Endothelial cell (in vitro differentiated cells): ENCODE measurements at places on chromosomes 7 and 10. TPM values are rescaled to one million over a fixed set of nuclear protein-coding genes. Genes with fewer than 3 reads are reported as not detected.

DNA sequence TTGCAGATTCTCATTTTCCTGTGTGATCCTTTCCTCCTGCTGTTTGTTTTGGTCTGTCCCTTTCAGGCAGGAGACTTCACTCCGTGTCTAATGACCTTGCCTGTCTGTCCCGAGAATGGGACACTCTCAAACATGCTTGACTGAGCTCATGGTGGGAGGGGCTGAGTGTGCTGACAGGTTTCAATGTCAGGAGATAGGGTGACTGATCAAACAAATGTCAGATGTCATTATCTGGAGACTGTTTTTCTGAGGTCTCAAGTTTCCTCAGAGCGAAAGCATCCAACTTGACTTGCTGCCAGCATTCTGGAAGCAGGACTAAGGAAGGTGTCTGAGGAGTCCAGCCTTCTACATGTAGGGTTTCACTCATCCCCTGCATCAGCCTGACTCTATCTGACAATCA is 228.8 kb upstream of the KIAA1217 start:
- no peak overlapping the region for H3K27ac ChIP-seq
- DNase-seq: no peak
- H3K4me3 ChIP-seq: no peak overlapping the region
- H3K27me3 ChIP-seq: peaks cover under 1% of the 10 kb centered on the region
- peaks cover 8% of the 10 kb centered on the region for H3K4me1 ChIP-seq
- H3K36me3 ChIP-seq: no peaks in the 10 kb centered on the region

DNA sequence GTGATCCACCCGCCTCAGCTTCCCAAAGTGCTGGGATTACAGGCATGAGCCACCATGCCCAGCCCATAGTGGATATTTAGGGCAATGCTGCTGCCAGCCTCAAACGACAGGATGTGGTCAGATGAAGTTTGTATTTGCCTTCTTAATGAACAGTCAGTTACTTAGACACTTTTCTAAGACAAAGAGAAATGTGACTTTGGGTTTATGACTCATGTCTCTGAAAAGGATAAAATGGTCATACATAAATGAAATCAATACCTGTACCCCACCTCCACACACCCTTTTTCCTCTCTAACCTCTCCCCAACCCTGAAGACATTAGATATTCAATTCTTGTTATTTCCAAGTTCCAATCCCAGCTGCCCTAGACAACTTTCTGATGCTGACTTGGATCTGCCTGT is 109.3 kb upstream of the INSIG1 start:
- peaks cover 21% of the 10 kb centered on the region for H3K36me3 ChIP-seq
- no peak overlapping the region for H3K27ac ChIP-seq
- H3K27me3 ChIP-seq: peaks cover 6% of the 10 kb centered on the region
- H3K4me1 ChIP-seq: no peaks in the 10 kb centered on the region
- no peak overlapping the region for H3K4me3 ChIP-seq

DNA sequence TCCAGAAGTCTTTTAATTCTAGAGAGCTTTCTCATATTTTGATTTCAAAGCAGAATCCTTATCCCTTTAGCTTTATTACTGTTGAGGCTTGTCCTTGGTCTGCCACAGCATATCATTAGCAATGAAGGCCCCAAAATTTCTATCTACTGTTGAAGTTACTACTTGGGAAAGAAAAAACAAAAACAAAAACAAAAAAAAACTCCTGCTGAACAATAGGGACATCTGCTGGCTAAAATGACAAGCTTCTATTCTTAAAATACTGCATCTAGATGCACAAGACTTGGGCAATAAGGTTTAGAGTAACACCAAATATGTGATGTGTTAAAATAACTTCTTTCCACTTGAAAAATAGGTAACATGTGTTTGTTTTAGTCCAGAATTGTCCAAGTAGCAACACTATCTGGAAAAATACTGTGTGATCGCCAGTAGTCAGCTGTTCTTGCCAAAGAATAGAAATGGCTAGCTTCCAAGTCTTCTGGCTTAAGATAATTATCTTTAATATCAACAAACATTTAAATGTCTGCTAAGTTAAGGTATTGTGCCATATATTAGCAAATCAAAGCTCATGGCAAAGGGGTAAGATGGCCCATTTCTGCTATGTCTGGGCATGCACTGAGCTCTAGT is 3.8 kb upstream of the DMTF1 start:
- DNase-seq: no peak
- peaks cover 11% of the 10 kb centered on the region for H3K27me3 ChIP-seq
- H3K4me1 ChIP-seq: peaks cover 13% of the 10 kb centered on the region

DNA sequence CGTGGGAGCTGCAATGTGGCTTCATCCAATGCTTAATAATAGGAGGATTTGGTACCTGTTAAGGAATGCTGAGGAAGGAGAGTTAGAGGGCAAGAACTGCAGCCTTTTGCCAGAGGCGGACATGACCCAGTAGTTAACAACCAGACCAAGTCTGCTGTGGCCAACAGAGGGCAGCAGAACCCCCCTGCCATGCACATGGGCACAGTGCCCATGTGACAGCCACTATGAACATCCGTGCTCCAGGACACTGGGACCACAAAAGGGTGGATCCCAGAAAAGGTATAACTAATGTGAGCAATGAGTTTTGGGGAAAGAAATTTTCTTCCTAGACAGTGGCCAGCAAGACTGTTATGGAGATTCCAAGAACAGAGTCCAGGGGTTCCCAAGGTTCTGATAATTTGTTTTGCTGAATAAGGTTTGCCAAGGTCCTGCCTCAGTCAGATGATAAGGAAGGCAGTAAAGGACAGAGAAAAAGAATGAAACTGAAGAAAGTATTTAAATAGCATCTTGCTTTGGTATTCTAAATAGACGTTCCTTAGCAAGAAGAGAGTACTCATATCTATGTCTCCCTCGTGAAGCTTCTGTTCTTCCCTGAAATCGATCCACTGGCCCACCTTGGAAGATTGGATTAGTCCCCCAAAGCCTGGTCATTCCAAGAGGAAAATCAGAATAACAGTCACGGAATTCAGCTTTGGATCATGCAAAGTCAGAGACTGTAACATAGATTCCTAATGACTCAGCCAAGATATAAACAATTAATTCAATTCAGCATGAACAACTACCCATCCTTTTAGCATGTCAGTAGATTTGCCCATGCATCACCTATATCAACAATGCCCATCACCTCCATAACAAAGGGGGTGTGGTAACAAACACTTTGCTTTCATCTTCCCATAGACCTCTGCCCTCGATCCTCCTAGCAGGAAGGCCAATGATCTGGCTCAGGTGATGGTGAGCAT is 56.0 kb downstream of the LGI1 start:
- H3K4me1 ChIP-seq: peaks cover 6% of the 10 kb centered on the region
- H3K36me3 ChIP-seq: no peaks in the 10 kb centered on the region
- DNase-seq: peak; percentile 69
- no peak overlapping the region for H3K4me3 ChIP-seq
- H3K27me3 ChIP-seq: no peaks in the 10 kb centered on the region
- H3K27ac ChIP-seq: no peak overlapping the region

DNA sequence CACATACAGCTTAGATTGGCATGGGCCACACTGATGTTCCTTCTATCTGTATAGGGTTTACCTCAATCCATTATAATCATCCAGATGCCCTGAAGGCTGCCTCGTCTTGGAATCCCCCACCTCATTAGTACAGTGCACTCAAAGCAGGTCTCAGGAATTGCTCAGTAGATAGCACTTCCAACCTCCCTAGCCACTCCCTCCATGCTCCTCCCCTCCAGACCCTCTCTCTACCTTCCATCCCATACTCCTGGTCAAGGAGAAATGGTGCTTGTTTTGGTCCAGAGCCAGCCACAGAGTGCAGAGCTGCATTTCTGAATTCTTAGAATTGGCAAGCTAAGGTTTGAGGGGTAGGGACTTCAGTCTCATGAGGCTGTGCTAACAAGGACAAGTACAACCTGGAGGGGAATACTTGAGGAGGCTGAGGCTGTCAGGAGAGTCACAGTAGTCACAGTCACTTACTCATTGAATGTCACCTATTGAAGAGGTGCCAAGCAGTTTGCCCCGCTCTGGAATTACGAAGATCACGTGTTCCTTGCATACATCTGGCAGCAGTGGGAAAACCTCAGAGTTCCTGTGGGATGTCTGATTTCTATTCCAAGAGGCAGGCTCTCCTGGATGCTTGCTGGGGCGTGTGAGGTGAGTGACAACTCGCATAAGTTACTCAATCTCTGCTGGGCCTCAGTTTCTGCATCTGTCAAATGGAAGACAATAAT is 60.7 kb upstream of the ZNF746 start:
- no peak overlapping the region for H3K27ac ChIP-seq
- H3K4me1 ChIP-seq: peaks cover 5% of the 10 kb centered on the region
- H3K4me3 ChIP-seq: no peak overlapping the region
- no peak for DNase-seq
- peaks cover 8% of the 10 kb centered on the region for H3K27me3 ChIP-seq

- H3K4me1 ChIP-seq: peaks cover 7% of the 10 kb centered on the region
- DNase-seq: no peak
- H3K27me3 ChIP-seq: peaks cover 3% of the 10 kb centered on the region
- no peak overlapping the region for H3K27ac ChIP-seq
- no peak overlapping the region for H3K4me3 ChIP-seq
- no peaks in the 10 kb centered on the region for H3K36me3 ChIP-seq
Measured at GRCh38 chr7:79778786-79779770, 325.6 kb upstream of the MAGI2 start.

DNA sequence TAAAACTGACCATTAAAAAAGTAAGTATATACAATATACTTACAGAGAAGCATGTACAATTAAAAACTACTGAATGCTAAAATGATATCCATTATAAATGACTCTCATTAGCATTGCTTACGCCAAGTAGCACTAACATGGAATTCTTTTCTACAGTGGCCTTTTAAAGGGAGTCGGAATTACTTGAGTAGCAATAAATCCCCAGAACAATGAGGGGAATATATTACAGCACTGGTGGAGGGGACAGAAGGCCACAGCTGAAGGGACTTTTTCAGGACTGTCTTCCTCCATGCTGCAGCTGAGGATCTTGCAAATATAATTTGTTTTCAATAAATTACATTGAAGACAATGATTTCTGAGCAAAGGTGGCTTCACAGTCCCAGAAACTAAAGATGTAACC is 97.0 kb downstream of the ALOX5 start:
- peaks cover 6% of the 10 kb centered on the region for H3K27me3 ChIP-seq
- no peak overlapping the region for H3K27ac ChIP-seq
- no peaks in the 10 kb centered on the region for H3K36me3 ChIP-seq
- no peak overlapping the region for H3K4me3 ChIP-seq
- no peak for DNase-seq

Gene OR2A5
- total RNA-seq: not detected

Gene MYOF
- 12.4 TPM for total RNA-seq

Gene GIMAP1
- 3.6 TPM for total RNA-seq

Gene IQUB
- 0.49 TPM for total RNA-seq

Gene POM121L12
- not detected for total RNA-seq

Gene NRG3
- 8.2 TPM for total RNA-seq

Gene ANKIB1
- total RNA-seq: 51.0 TPM

Gene CSTF2T
- 36.3 TPM for total RNA-seq

Gene KCNH2
- 3.4 TPM for total RNA-seq
